ENCODE measurements at places on chromosomes 6 and 20. TPM values are rescaled to one million over a fixed set of nuclear protein-coding genes. Genes with fewer than 3 reads are reported as not detected.

DNA sequence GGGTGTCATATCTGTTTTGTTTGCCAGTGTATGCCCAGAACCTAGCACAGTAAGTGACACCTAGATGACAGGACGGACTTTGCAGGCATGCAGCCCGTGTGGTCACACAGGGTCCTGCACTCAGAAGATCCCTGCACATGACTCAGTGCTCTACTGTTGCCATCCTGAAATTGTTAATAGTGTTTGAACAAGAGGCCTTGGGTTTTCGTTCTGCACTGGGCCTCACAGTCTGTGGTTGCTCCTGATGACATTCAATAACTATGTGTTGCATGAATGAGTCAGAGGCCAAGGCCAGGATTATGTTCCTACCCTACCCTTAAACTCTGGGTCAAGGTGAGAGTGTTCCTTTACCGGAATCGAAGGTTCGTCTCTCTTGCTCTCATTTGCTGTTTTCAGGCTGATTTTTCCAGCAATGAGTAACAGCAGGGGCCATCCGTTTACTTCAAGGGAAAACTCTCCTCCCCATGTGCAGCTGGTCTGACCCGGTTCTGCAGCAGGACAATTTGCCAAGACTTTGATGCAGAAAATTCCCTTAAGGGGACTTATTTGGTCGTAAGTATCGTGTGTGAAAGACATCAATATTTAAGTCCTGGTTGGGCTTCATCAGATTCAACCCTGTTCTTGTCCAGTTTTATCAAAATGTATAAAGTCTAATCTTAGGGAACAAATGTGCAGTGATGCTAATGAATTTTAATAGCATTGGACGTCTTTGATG is 13.0 kb upstream of the PFDN4 start:
- no peak for DNase-seq

DNA sequence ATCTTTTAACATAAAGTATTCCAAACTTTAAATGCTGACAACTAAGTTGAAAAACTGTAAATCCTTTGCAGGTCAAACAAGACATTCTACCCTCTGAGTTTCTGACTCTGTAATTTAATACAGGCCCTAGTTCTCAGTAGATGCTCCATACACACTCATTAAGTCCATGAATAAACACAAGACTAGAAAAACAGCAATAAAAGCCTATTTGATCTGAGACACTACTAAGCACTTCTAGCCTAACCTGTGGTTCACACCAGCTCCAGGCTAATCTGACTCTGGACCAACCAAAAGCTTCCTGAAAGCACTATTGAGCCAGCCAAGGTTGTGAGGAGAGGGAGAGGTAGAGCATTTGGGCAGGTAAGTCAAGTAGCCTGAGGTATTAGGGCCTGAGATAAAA is 103.9 kb downstream of the EPM2A start:
- no peak for DNase-seq

- DNase-seq = no peak
Measured at GRCh38 chr6:141963543-141964295, 169.0 kb upstream of the GJE1 start.

- peak; percentile 52 for DNase-seq
Measured at GRCh38 chr6:52995913-52996645, 995 bp upstream of the GSTA4 start.

GRCh38 chr6:155909710-155910109 is 454.1 kb upstream of the NOX3 start:
- no peak for DNase-seq

GRCh38 chr6:16302721-16303552 is 64.5 kb downstream of the GMPR start:
- DNase-seq = no peak

The GGT7 gene
- 36.2 TPM for total RNA-seq

The EYA4 gene
- total RNA-seq = 39.0 TPM

The ZNF311 gene
- 0.22 TPM for total RNA-seq

The SLC39A7 gene
- 19.9 TPM for total RNA-seq

The GCNT2 gene
- 10.1 TPM for total RNA-seq
